ENCODE measurements at places on chromosomes 5 and 9.

DNA sequence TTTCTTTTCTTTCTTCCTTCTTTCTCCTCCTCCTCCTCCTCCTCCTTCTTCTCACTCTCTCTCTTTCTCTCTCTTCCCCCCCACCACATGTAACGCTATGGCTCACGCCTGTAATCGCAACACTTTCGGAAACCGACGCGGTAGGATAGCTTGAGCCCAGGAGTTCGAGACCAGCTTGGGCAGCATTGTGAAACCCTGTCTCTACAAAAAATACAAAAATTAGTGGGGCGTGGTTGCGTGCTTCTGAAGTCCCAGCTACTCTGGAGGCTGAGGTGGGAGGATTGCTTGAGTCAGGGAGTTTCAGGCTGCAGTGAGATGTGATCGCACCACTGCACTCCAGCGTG is 736 bp upstream of the GLDC start:
- no peak for DNase-seq

DNA sequence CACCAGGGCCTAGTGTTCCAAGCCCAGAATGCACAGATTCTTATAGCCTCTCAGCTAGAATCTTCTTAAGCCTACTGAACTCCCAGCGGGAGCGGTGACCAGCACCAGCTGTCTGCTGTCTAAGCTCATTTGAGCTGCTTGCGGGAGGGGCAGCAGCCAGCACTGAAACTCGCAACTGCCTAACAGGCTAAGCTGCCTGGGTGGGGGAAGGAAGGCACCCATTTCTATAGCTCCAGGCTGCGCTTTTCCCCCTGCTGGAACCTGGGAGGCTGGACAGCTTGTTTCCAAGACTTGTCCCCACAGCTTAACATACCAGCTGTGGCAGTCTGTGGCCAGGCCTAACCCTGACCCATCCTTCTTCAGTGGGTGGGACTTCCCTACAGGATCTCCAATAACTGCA is 512.9 kb downstream of the EFNA5 start:
- no peak for DNase-seq

- no peak for DNase-seq
These were observed 52.4 kb downstream of the DMXL1 start for GRCh38 chr5:119123280-119123679.

GRCh38 chr9:79542735-79543620 is 28.8 kb upstream of the TLE4 start:
- DNase-seq: no peak

- no peak for DNase-seq
These were observed 615.0 kb downstream of the RAB3C start for GRCh38 chr5:59197911-59198310.

- DNase-seq: no peak
These were observed 67.4 kb upstream of the CCDC112 start for GRCh38 chr5:115363879-115364278.

- DNase-seq: no peak
These were observed 69.8 kb downstream of the ICE1 start for GRCh38 chr5:5492087-5492933.

- DNase-seq: no peak
These were observed 64.5 kb upstream of the SLC30A5 start for GRCh38 chr5:69029292-69029691.

All from H1 (cell line).